AG04449 (cell line): ENCODE measurements at places on chromosomes 1 and 21.

DNA sequence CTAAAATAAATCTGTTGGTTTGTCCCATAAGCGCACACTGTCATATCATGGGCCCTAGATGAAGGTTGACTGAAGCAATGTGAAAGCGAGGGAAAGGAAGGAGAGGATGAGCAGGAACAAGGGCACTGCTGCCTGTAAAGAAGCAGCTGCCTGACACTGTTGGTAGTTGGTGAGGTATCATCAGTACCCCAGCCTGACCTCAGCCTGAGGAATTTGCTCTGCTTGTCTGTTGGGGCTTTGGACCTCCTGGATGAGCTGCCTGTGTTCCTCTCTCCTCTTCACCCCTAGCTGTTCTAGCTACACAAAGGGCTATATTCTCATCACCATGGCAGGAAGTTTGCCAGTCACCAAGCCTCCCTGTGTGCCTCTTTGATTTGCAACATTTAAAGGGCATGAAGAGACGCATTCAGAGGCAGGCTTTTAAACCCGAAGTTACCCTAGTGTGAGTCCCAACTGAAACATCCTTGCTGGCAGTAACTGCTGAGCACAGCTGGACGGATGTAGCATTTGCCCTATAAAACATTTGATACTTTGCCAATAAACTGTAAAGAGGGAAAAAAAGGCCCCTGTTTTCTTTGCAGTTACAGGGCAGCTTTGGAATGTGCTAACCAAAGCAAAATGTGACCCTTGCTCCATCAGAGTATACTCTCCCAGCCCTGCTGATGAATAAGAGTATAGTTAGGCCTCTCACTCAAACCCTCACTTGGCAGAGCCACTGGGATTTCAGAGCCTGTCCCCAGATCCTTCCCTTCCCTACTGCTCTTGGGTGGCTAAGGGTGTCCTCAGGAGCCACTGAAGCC, 22.2 kb upstream of the SPATA6 start:
- peak; percentile 68 for DNase-seq

DNA sequence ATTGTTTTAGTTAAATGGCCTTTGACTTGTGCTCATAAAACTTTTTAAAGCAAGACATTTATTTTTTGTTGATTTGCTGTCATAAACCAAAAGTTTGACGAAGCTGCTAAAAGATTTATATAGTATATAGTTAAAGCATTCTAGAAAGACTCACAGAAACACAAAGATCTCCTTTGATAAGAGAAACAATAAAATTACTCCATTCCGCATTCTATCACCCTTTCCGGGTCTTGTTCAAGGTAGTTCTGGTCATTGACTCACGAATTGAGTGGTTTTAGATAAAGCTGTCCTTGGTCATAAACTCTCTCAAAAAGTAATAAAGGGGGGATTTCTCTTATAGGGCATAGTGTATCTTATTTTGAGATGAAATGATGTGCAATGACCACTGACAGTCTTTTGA, 1010.5 kb upstream of the NCAM2 start:
- DNase-seq: no peak

DNA sequence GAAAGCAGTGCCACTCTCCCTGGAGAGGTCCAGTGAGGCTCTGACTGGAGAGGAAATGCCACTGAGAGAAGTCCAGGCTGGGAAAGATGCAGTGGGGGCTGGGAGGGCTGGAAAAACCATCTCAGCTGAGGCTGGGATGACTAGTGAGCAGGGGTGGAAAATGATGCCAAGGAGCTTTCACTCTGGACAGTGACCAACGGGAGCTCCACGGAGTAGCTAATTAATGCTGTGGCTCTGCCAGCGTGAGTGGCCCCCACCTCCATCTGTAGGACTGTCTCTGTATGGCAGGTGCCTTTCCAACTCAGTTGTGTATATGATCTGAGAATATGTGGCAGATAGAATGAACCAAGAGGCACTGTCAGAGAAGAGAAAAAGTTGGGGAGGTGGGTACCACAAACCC, 86.7 kb downstream of the DDX20 start:
- DNase-seq: no peak

- DNase-seq: no peak
Observed at GRCh38 chr1:16957731-16958130, 22.7 kb downstream of the MFAP2 start.

DNA sequence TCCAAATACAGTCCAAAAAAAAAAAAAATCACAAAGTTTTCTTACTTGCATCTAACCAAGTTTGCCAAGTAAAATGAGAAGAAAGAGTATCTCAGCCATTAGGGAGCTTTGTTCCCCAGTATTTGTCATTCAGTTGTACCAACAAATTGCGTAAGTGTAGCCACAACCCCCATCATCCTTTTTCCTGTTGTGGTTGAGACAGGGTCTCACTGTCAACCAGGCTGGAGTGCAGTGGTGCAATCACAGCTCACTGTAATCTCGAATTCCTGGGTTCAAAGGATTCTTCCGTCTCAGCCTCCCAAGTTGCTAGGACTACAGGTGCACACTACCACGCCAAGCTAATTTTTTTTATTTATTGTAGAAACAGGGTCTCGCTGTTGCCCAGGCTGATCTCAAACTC, 9.5 kb downstream of the STX6 start:
- DNase-seq: no peak

DNA sequence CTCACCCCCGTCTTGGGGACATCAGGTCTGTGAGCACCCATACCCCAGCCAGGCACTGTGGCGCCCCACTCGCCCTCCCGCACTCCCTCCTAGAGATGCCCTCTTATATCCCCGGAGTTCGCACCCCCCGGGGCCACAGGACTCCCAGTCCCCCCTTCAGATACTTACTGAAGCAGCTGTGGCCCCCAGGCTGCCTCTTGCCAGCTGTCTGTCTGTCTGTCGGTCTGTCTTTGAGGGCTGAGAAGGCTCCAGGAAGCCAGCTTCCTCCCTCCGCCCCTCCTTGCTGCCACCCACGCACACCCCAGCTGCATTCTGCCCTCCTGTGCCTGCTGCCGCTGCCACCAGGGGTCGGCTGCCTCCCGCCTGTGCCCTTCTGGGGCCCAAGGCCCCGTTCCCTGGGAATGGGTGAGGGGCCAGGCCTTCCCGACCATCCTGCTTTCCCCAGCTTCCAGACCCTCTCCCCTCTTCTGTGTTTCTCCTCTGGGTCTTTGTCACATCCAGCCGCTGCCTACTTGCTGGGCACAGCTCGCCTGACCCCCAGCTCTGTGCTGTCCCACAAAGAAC, at the start of gene PTPN7:
Gene PTPN7, minus strand, starts transcription at position 226 of the 564 bp plus-strand sequence. CDS start 1,200 bp downstream, outside the sequence.
- DNase-seq: no peak

- DNase-seq: no peak
Observed at GRCh38 chr1:226001088-226001487, 1.9 kb upstream of the SDE2 start.

DNA sequence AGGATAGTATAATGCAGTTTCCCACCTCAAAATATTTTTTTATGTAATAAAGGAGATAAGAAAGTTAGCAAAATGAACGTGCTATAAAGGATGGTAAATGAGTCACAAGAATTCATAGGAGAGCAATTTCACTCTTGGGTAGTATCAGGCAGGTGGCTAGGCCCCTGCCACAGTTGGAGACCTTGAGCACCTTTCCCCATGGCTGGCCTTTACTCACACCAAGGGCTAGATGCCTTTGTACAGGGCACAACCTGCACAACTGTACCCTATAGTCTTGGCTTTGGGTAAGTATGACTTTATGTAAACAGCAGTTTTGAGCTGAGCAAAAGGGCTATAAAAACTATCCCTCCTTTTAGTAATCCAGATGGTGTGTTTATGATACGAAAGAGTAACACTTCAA, 85.1 kb downstream of the CTH start:
- no peak for DNase-seq

DNA sequence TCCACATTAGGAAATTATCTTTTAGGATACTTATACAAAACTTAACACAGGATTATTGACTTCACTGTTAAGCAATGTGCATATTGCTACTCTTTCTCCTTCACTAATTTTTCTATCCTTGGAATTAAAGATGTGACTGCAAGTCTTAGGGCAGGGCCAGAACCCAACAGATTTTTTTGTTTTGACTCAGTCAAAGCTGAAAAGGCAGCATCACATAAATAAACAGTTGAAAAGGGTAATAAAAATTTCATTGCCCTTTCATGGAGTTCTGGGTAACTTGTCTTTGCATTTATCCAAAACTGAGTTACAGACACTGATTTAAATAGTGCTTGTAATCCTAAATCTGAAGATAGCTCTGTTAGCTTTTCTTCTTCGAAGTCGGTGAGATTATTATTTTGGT, 1.9 kb upstream of the TMEM35B start:
- DNase-seq: no peak

- DNase-seq: no peak
Observed at GRCh38 chr1:65059930-65060538, 88.0 kb upstream of the AK4 start.

DNA sequence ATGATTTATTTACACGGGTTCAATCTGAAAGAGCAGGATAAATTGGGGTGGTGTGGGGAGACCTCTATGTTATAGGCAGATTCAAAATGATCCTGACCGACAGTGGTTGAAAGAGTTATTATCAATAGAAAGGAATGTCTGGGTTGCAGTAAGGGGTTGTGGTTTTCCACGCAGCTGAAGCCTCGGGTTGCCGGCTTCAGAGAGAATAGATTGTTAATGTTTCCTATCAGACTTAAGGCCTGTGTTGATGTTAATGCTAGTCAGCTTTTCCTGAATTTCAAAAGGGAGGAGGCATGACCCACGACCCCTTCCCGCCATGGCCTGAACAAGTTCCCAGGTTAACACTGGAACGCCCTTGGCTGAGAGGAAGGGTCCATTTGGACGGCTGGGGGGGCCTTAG, 2.2 kb upstream of the UBE2J2 start:
- no peak for DNase-seq

DNA sequence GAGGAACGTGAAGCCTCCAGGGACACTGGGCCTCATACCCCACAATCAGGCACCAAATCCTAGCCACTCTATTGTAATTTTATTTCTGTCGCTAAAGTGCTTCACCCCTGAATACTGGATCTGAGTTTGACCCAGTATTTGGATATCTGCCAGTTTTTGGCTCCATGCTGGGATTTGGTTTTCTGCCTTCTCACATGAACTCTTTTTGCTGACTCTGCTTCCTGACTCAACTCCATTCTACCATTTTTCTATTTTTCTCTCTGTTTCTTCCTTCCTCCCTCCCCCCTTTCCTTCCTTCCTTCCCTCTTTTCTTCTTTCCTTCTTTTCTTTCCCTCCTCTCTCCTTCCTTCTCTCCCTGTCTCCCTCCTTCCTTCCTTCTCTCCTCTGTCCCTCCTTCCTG, 151.3 kb upstream of the GJB5 start:
- no peak for DNase-seq

DNA sequence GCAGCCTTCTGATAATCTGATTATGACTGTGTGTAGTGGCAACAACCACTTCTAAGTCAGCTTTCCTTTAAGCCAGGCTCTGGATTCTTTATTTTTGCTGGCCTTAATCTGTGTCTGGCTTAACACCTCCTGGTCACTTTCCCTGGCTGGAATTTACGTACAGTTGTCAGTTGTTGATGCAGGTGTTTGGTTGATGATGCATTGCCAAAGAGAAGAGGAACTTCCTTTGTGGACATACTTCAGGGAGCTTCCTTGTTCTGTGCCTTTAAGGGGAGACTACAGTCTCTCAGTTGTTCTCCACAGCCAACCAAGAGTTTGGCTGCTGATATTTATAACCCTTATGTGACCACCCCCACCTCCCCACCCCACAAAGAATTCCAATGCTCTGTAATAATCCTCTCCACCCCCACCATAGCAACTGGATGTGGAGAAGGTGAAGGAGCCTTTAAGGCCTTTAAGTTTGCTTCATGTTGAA, 96.0 kb upstream of the BMP8A start:
- DNase-seq: peak; percentile 64

- DNase-seq: no peak
Observed at GRCh38 chr1:85188530-85188929, 12.3 kb downstream of the SYDE2 start.

GRCh38 chr1:225855503-225856300, 26.5 kb downstream of the TMEM63A start:
- no peak for DNase-seq

DNA sequence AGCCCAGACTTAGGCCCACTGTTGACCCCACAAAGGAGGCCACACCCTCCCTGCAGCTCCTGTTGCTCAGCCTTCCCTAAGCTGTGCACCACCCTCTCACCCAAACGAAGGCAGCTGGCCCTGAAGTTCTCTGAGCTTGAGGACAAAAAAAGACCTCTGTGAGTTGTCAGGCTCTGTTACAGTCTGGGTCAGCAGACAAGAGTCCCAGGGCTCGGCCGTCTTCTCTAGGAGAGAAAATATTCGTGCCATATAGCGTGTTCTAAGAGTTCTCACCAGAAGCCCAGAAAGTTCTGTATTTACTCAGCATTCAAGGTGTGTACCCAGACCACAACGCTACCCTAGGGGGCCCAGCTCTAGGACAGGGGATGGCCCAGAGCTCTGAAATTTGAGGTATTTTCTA, 25.5 kb upstream of the LYST start:
- no peak for DNase-seq

DNA sequence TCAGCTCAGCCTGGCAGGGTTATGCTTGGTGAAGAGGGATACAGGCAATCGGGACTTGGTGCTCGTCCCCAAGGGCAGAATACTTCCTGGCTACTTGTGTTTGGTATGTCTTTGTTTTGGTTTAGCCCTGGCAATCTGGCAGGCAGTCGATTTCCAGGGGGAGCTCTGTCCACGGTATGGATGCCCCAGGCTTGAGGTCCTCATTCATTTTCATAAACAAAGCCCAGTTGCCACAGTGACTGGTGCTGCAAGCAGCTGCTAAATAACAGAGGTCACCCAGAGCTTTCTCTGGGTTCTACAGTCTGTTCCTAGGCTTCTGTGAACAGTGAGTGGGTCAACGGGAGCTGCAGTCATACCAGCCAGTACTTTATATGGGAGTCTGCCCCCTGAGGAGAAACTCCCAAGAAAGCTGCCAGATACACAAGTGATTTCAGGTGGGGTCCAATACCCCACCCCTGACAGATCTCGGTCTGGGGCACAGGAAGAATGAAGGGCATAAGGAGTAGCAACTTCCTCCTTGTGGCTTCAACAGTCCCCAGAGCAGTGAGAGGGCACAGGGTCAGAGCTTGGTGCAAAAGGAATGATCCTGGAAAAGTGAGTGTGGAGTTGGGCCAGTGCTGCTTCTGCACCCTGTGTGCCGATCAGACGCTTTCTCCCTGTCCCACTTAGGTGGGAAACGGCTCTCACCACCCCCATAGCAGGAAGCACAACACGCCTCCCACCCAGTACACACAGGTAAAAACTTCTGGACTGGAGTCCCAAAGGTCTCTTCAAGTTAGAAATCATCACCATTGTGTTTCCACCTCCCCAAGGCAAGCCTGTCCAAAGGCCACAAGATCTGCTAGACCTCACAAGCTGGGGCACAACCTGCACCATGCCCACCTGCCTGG, 55.5 kb downstream of the TGFBR3 start:
- DNase-seq: peak; percentile 49

GRCh38 chr1:161781995-161782394, 15.9 kb downstream of the ATF6 start:
- peak; percentile 5 for DNase-seq

DNA sequence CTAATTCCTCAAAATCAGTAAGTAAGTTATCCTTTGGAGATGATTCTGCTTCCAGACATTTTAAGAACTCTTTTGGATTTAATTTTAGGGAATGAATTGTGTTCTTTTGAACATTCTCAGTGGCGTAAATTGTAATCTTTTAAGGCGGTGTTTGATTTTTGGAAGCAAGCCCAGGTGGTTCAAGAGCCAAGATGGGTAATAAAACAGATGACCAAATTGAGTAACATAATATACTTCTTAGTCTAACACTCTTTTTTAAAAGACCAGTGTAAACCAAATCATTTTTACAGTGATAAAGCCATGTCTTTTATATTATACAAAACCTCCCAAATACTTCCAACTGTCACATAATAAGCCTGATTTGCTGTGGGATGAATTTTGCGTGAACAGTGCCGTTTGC, 133.8 kb downstream of the LRRC40 start:
- no peak for DNase-seq

- no peak for DNase-seq
Observed at GRCh38 chr1:54356680-54357147, 49.5 kb downstream of the SSBP3 start.
